ENCODE measurements at places on chromosomes 3 and 15.
A peak's percentile ranks its signal among the peaks of the same experiment; 100 is the strongest.

- DNase-seq = no peak
Measured at GRCh38 chr3:166451997-166452396, 614.8 kb upstream of the BCHE start.

- no peak for DNase-seq
Measured at GRCh38 chr3:110327870-110328269, 743.7 kb upstream of the NECTIN3 start.

- DNase-seq = no peak
Measured at GRCh38 chr3:168824107-168824506, 728.4 kb upstream of the GOLIM4 start.

DNA sequence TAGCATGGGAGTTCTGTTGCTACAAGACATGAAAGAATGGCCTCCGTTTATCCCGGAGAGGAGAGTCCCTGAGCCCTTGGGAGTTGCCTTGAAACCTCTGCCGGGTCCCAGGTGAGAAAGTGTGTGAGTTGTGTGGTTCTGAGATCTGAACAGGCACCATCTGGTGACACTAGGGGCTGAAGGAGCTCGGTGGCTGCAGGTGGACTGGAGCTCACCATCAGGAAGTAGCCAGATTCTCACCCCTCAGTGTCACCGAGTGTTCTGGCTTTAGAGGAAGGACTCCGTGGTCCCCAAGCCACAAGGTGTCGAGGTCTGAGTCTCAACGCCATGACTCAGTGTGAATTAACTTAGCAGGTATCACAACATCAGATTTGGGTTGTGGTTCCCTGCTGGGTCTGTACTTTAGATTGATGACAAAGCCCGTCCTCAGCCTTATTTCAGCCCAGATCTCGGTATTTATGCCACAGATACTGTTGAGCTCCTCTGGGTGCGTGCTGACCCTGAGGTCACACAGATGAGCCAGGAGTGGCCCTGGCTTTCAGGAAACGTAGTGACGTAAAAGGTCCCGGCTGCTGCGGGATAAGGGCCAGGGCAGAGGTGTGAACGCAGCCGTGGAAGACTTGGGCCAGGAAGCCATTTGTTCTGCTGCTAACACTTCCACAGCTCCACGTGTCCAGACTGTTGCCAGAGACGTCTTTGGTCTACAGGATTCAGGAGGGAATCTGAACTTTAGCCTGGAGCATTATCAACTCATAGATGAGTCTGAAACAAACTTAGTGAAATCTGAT lies 54.4 kb downstream of the PGPEP1L start:
- no peak for DNase-seq

GRCh38 chr15:67093504-67093862 lies 28.1 kb downstream of the SMAD3 start:
- DNase-seq = no peak

DNA sequence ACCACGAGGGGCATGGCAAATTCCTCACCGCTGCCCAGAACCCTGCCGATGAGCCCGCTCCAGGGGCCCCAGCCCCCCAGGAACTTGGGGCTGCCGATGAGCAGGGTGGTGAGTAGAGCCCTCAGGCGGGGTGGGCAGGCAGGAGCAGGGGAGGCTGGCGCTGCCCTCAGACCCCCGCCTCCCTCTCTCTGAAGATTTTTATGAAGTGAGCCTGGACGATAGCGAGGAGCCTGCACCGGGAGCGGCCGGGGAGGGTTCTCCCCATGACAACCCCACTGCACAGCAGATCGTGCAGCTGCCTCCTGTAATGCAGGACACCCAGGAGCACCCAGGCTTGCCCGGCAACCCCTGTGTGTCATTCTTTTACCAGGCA lies 56.7 kb upstream of the UBE2Q2 start:
- no peak for DNase-seq

GRCh38 chr15:97961067-97961954 lies 808 bp downstream of the ARRDC4 start:
- DNase-seq = peak; percentile 5

- DNase-seq = no peak
Measured at GRCh38 chr15:64883100-64883581, 28.6 kb upstream of the ANKDD1A start.

GRCh38 chr3:154132777-154133375 lies 11.7 kb downstream of the ARHGEF26 start:
- DNase-seq = no peak

DNA sequence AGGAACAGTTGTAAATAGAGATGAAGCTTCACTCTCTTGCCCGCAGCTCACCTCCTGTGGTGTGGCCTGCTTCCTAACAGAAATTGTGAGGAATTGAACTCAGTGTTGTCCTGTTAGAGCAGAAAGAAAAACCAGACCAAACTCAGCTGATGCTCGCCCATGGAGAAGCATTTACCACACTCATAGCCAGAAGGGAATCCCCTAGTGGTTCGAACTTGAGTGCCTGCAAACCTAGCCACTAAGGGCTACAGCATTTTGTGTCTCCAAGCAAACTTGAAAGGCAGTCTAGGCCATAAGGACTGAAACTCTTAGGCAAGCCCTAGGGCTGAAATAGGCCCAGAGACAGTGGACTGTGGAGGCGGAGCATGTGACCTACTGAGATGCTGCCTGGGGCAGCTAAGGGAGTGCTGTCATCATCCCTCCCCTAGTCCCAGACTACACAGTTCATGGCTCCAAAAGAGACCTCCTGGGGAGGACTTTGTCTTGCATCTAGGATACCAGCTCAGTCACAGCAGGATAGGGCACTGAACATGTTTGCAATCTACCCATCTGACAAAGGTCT lies 44.5 kb upstream of the MCTP2 start:
- DNase-seq = no peak

DNA sequence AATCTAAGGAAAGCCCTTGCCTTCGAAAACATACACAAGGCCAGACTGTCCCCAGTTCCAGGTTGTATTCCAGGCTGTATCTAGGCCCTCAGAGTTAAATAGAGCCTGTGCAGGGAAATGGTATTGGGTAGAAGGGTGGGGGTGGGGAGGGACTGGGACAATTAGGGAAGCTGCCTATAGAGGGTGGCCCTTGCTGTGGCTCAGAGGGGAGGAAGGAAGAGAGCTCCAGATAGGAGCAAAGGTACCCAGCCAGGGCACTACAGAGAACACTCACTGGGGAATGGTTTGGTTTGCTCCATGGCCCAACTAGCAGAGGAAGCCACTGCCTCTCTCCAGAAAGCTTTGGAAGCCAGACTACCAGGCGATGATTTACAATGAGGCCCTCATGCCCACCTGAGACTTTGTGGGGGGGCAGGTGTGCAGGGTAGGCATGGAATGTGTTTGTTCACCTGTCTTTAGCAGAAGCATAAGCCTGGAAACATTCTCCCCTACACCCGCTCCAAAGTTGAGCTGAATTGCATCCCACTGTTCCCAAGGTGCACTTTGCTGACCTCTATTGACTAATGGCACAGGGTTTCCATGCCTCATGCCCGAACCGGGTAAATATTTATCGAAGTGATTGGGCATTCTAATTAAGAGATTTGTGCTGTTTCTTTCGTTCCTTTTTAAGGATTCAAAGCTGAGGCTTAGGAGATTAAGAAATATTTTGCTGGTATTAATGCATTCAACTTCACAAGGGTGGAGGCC lies 6.3 kb upstream of the TLE3 start:
- DNase-seq = no peak

DNA sequence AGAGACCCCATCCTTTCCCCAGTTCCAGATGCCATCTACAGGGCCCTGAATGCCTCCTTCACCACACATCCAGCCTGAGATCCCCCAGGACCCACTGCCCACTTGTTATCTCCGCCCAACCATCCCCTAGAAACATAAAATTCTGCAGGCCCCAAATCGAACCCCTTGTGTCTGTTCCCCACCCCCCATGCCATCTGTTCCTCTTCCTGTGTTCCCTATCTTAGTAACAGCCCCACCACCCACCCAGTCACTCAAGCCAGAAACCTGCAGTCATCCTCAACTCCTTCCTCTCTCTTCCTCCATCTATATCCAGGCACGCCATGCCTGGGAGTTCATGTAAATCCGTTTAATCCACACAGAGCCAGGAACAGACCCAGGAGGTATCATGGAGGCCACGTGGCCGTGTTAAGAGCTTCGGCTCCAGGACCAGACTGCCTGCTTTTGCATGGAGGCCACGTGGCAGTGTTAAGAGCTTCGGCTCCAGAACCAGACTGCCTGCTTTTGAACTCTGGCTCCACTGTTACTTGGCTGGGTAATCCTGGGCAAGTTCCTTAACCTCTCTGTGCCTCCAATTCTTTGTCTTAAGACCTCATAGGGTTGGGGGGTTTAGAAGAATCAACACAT lies 4.8 kb downstream of the CSRNP1 start:
- no peak for DNase-seq

- no peak for DNase-seq
Measured at GRCh38 chr3:34155666-34156065, 357.2 kb downstream of the PDCD6IP start.

DNA sequence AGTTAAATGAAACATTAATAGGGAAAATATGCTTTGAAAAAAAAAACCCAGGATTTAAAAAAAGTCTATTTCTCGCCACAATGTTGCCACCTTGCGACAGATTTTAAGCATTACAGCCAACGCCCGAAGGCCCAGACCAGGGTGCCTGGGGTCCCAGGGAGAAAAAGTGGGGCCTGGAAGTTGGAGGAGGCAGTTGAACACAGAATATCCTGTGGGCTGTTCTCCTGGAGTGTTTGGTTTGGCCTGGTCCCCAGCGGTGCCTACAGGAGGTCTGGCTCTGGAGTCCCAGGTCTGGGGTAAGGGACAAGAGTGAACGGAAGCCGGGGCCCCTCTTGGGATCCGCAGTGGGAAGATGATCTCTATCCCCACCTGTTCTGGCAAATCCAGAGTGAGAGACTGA lies 3.4 kb downstream of the RNU6-1 start:
- no peak for DNase-seq

DNA sequence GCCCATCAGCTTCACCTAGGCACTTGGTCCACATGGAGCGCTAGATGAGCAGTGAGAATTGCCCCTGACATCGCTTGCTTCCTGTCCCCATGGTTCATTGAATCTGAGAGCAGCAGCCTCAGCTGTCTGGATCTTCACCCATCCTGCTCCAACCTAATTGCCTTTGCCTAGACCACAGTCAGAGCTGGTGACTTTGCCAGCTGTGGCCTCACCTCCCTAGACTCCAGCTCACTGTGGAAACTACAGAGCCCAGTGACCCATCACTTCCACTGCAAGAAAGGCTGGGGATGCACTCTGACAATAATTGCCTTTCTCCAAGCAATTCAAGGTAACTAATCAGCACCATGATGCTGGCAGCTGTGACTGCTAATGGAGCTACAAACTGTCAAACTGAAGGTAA lies 30.6 kb upstream of the SLC6A1 start:
- DNase-seq = no peak

GRCh38 chr3:158977497-158977896 lies 175.6 kb downstream of the MFSD1 start:
- no peak for DNase-seq

GRCh38 chr3:195181741-195182469 lies 89.1 kb downstream of the XXYLT1 start:
- no peak for DNase-seq

DNA sequence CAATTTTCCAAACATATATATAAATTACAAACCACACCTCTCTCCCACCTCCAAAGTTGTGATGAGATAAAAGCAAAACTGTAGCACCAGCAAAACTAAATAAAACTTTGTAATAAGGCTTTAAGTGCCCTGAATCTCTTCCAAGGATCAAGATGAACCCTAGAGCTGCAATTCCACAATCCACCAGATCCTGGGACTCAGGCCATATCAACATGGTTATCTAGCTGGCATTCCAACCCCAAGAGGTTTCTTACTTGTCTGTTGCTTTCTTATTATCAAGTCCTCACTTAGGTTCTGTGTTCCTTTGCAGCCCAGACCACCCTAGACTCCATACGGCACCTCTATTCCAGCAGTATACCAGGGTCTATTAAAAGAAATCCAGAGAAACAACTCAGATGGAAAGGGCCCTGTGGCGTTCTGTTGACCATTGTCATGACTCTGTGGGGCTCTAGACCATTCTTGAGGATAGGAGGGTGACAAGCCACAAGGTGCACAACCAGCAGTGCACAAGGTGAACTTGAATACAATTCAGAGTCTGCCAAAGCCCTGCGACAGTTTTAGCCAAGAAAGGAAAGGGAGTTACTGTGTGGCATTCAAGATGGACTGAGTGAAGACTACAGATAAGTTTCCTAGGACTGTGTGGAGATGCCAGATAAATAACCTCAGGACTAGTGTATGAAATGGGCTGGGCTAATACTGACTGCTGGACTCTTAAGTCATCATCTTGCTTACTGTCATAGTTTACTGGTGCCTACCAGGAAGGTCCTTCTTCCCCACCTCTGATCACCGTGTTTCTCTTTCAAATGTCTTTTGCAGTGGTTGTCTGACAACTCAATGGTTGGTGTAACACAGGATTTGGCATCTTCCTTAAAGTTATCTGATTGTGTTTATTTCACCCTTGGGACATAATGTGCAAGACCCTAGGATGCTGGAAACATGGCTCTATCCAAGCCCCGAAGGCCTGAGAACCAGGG lies 27.2 kb downstream of the ACKR2 start:
- DNase-seq = no peak

DNA sequence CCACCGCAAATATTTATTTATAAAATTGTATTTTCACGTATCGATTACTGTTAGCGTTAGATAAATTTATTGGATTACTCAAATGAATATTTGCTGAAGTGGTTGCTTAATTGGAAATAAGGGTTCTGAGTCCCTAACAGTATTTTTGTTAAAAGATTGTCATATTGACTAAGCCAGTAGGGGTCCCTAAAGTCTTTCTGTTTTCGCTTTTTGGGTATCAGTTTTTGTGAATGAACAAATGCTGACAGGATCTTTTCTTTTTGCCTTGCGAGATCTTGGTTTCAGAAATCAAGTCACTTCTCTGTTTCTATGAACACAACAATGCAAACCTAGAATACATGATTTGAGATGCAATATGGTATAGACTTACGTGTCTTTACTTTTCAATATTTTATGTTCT lies 7.1 kb downstream of the RAD51 start:
- no peak for DNase-seq

- DNase-seq = no peak
Measured at GRCh38 chr15:75508840-75509532, 57.5 kb upstream of the SIN3A start.

- no peak for DNase-seq
Measured at GRCh38 chr3:165749821-165750220, 87.4 kb downstream of the BCHE start.

GRCh38 chr15:40421246-40422157 lies 15.9 kb downstream of the IVD start:
- no peak for DNase-seq

GRCh38 chr3:184944241-184944640 lies 132.3 kb downstream of the VPS8 start:
- no peak for DNase-seq

DNA sequence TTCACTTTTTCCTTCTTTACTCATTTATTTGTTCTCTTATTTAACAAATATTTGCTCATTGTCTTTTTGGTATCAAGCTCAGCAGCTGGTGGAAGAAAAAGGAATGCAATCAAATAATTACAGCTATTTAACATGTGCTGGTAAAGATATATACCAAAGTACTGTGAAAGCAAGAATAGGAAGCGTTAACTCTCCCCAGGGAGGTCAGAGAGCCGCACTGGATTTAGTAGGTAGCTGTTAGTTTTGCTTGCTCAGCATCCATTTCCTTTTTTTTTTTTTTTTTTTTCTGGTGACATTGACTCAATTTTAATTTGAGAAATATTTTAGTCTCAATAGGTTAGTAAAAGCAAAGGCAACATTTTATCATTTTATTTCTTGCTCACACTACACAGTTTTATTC lies 308.5 kb upstream of the MDFIC2 start:
- DNase-seq = no peak

Measured in NCI-H187 (cell line).